ENCODE measurements at places on chromosomes 16 and 17.

GRCh38 chr16:84964386-84965128 is 46.8 kb downstream of the ZDHHC7 start:
- no peak for DNase-seq

DNA sequence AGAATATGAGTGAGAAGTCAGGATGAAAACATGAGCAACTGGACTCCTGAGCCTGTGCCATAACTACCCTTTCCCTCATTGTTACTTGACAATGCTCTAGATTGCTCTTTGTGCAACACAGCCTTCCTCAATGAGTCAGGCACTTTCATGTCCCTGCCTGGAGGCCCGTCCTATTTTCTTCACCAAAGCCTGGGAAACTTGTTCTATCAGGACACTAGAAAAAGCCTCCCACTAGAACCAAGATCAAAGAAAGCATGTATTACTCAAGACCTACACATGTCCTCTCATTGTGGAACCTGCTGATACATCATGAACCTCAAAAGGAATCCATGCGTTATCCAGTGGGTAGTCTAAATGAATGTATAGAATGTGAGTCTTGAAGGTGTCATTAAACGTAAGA is 624.5 kb downstream of the TOX3 start:
- DNase-seq: no peak

DNA sequence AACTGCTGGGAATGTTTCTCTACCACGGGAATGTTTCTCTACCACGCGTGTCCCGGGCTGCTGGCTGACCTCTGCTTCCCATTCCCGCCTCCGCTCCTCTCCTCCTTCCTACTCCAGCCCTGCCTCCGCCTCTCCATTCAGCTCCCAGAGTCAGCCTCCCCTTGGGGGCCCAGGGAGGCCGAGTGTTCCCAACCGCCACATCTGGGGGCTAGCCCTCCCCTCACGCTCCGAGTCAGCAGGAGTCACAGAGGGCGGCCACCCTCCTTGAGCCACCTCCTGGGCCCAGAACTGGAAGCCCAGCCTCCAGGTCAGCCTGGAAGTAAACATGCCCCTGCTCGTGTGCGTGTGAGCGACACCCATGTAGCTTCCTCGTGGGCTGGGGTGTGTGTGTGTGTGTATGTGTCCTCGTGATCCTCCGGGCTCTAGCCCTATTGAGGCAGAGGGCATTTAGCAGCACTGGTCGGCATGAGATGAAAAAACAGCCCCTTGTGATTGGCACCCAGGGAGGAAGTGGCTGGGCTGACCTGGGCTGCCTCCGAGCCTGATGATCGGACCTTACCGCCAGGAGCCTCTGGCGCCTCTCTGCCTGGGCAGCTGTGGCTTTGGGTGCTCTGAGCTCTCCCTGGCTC is 7.3 kb downstream of the CYGB start:
- DNase-seq: peak; percentile 58

GRCh38 chr16:522320-523096 is 5.0 kb upstream of the CAPN15 start:
- DNase-seq: no peak

- DNase-seq: no peak
Observed at GRCh38 chr16:50530277-50531236, 17.6 kb upstream of the NKD1 start.
